CD4-positive, alpha-beta T cell treated with Interferon alpha-2 for 1 hour (primary cell): ENCODE measurements at places on chromosomes 3 and 15.
A peak's percentile ranks its signal among the peaks of the same experiment; 100 is the strongest.

- no peak for DNase-seq
These were observed 1000.4 kb downstream of the FHIT start for GRCh38 chr3:60250810-60251209.

DNA sequence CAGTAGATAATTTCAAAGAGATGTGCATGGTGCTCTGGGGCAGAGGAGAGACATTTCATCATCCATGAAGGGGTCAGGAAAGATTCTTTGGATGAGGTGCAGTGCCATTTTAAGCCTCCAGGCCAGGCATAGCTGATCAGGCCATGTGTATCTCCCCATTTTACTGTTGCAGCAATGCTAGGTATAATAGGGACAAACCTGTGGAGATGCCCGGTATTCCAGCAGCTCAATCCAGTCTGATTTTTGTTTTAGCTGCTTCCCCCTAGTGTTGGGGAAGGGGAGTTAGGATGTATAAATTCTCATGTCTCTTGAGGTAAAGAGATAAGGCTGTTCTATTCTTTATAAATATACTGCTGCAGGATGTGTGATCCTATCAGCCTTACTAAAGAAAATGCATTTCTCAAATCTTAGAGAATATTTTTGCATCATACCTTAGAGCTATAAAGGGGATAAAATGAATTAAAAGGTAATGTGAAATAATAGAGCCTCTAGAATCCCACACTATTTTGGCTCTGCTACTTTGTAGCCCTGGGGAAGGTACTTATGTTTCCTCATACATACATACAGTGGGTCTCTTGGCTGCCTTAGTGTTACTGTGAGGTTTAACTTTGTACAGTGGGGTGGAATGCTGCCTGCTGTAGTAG, 5.2 kb downstream of the CDV3 start:
- DNase-seq, result no peak

DNA sequence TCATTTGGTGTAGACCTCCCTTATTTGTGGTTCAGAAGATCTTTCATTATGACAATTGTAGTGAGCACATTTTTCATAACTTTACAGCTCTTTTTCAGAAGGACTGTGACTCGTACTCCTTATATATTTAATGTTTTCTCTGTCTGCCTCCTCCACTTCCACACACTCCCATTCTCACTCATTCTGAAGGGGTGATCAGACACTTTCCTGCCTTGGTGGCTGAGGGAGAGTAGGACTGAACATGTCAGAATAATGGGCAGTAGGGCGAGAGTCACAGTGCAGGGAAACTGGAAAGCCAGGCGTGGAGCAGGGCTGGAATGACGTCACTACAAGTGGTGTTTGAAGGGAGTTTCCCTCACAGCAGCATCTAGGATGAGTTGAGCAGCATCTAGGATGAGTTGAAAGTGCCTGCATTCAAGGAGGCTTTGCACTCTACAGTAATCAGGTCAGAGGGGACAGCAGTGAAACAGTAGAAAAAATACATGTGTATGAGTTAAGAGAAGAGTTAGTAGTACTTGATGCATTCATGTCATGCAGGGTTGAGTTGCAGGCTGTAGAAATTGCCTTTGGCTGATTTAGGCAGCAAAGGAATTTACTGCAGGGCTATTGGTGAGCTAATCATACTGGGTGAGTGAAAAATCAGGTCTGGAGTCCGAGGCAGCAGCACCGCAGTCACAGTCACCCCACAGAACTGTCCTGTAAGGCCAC, 36.3 kb upstream of the FBXL22 start:
- peak; percentile 13 for DNase-seq

DNA sequence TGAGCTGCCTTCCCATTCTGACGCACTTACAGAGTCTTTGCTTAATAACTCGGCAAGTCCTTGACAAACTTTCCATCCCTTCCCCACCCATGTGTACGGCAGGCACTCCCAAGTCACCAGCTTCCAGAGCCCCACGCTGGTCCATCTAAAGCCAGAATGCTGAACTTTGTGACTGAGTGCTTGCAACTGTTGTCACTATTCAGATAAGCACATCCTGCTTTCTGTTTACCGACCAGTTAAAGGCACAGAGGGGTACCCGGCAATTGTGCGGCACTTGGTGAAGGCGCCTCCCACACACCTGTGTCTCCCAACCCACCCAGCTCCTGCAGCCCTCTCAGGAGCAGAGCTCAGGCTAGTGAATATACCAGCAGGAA, 430.6 kb downstream of the FOXP1 start:
- no peak for DNase-seq

DNA sequence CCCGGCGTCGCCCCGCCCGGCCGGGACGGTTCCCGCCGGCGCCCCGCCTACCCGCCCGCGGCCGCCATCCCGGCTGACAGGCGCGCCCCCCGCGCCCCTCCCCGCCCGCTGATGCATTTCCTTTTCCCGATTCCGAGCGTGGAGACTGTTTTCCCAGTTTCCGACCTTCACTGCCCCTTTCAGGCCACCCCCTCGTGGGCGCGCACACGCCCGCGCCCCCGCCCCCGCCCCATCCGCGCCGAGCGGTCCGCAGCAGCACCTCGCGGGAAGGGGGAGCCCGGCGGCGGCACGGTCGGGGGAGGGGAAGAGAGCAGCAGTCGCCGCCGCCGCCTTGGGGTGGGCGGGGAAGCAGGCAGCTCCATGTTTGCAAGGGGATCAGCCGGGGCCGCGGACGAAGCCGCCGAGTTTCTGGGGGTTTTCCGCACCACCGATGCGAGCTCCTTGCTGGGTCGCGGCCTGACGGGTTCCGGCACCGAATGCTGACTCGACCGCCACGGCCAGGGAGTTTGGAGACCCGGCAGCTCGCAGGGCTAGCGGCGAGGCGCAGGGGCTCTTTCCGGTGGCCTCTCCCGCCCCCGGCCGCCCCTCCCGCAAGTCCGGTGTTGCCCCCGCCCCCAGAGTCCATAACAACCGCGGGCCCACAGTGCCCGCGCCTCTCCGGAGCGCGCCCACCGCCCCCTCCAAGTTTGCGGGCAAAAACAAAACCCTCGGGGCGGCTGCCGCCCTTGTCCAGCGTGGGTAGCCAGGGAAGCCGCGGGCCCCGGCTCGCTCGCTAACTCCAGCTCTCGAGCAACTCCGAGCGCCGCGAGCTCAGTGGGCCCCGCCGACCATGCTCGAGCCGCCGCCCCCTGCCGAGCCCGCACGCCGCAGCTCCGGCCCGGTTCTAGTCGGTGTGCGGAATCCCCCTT, 3.2 kb upstream of the SIN3A start:
- peak; percentile 80 for DNase-seq

- no peak for DNase-seq
These were observed 353.3 kb downstream of the LPP start for GRCh38 chr3:188507244-188507720.

DNA sequence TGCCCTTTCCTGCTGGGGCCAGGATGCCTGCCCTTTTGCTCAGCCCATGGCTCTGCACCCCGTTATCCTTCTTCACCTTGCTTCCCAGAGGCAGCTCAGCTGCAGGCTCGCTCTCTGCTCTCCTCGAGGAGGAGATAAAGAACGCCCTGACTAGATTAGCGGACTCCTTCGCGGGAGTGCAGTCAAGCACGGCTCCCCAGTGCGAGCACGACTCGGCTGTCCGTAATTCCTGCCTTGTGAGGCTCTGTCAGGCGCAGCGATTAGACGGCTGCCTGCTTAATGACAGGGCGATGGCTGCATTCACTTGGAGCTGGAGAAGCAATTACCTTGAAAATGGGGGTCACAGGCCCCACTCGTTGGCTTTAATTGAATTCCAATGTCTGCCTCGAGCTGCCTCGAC, 25.9 kb downstream of the TLE3 start:
- DNase-seq, result no peak

DNA sequence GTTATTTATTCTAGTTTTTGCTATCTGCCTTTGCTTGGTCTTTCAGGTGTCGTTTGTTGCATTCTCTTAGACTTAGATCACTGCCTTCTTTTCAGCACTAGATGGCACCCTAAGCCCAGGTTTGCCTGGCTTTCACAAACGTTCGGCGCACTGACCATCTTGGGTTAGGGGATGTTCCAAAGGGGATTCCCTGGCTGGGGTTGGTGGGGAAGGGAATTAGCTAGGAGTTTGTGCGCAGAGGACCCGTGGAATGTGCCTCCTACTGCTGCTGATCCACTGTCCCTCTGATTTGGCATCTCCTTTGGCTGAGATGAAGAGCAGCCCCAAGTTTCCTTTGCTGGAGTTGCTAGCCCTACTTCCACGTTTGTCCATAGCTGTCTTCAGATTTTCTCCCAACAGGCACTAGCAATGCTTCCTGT, 33.9 kb downstream of the PFN2 start:
- peak; percentile 58 for DNase-seq

DNA sequence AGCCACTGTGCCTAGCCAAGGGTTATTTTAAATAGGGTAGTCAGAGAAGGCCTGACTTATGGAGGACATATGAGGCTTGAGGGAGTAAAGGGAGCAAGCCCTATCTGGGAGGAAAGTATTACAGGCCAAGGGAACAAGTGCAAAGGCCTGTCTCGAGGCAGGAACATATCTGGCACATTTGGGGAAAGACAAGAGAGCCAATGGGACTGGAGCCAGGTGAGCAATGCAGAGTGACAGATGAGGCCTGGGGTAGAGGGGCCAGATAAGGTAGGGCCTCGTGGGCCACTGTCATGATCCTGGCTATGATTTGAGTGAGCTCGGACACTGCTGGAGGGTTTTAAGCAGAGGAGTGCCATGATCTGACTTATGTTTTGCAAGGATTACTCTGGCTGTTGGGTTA, 43.8 kb downstream of the DCP1A start:
- DNase-seq, result no peak

- no peak for DNase-seq
These were observed 160.2 kb downstream of the SERPINI1 start for GRCh38 chr3:167895684-167896083.

DNA sequence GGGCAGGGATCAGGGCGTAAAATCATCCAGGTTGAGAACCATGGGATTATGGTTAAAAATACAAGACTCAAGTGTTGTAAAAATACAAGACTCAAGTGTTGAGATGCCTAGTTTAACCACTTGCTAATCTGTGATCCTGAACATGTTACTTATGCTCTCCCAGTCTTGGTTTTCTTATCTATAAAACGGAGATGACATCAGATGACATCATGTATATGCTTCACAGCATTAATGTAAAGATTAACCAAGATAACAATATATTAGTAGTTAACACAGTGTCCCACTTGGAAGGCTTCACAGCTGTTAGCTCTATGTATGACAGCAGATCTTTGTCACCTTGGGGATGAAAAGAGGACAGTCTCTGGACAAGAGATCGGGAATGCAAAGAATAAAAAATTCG, 96.2 kb downstream of the PRICKLE2 start:
- DNase-seq, result no peak

- DNase-seq, result no peak
These were observed 460.4 kb upstream of the SGO1 start for GRCh38 chr3:20646425-20646824.

GRCh38 chr15:91942720-91943394, 89.3 kb downstream of the SLCO3A1 start:
- peak; percentile 80 for DNase-seq

DNA sequence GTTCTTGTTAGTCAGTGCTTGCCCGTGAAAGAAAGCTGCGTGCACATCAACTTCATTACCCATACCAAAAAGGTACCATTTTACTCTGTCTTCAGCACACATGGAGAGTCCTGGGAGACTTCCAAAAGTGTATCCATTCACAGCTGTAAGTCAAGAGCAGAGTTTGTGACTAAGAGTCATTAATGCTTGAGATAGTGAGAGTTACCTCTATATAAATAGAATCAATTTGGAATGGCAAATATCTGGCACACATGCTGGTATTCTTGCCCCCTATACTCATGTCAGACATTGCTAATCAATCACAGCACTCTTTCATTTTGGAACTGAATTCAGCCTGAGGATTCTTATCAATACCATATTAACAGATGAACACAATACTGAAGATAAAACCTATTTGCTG, 14.2 kb downstream of the CP start:
- DNase-seq, result no peak

GRCh38 chr15:79299126-79299840, 11.6 kb upstream of the TMED3 start:
- no peak for DNase-seq

- no peak for DNase-seq
These were observed 17.1 kb downstream of the ARHGAP31 start for GRCh38 chr3:119311081-119311925.

GRCh38 chr15:68292157-68292781, 14.7 kb downstream of the FEM1B start:
- no peak for DNase-seq

DNA sequence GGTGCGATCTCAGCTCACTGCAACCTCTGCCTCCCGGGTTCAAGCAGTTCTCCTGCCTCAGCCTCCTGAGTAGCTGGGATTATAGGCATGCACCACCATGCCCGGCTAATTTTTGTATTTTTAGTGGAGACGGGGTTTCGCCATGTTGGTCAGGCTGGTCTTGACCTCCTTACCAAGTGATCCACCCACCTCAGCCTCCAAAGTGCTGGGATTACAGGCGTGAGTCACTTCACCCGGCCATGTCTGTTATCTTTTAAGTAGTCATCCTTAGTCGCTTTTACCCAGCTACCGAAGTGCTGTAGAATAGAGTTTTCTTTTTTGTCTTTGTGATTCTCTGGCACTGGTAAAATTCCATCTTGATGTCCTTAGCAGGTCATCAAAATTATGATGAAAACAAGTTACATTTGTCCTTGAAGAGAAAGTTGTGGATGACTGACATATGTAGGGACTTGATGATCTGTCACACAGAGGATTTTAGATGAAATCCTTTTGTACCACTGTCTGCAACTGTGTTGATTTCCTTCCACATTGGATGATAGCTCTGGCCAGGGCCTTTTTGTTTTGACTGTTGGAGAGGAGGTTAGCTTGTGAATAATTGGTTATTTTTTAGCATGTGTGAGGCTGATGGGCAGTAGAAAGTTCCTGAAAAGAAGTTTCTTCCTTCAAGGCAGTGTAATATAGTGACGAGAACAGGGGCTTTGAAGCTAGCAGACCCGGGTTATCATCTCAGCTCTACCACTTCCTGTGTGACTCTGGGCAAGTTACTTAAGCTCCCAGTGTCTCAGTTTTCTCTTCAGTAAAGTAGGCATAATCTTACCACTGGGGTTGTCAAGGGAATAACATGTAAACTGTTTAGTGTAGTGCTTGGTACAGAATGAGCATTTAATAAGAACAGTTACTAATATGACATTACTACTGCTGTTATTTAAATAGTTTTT, 18.8 kb downstream of the ATG7 start:
- DNase-seq, result peak; percentile 77

DNA sequence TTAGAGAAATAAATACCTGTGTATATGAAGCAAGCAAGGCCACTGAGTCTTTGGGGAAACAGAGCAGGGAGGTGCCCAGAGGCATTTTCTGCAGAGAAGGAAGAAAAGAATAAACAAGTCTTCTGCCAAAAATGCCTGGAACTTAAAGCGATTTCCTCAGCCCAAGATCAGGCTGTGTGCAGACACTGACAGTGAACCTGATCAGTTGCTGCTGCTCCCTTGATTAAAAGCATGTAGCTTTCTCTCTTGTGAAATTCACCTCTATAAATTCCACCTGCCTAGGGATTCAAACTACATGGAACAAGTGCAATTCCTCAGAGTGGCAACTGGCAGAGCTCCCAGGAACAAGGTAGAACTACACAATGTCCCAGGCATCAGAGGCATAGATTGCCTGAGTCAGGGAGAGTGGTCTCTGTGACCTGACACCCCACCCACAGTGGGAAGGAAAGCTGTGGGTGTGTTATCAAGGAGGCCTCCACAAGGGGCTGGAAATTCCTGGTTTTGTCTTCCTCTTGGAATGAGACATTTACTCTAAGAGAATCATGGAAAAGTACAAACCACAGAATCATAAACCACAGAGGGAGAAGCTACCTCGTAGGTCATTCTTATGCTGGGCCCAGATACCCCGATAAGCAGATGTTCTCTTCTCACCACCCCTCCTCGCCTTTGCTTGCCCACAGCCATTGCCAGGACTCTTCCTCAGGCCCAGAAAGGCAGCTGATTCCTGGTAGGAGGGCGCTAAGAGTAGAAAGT, 1.8 kb upstream of the ZBTB38 start:
- DNase-seq, result no peak

GRCh38 chr3:154040283-154040682, 80.9 kb upstream of the ARHGEF26 start:
- DNase-seq, result no peak
